ENCODE measurements at places on chromosomes 3 and 15.

DNA sequence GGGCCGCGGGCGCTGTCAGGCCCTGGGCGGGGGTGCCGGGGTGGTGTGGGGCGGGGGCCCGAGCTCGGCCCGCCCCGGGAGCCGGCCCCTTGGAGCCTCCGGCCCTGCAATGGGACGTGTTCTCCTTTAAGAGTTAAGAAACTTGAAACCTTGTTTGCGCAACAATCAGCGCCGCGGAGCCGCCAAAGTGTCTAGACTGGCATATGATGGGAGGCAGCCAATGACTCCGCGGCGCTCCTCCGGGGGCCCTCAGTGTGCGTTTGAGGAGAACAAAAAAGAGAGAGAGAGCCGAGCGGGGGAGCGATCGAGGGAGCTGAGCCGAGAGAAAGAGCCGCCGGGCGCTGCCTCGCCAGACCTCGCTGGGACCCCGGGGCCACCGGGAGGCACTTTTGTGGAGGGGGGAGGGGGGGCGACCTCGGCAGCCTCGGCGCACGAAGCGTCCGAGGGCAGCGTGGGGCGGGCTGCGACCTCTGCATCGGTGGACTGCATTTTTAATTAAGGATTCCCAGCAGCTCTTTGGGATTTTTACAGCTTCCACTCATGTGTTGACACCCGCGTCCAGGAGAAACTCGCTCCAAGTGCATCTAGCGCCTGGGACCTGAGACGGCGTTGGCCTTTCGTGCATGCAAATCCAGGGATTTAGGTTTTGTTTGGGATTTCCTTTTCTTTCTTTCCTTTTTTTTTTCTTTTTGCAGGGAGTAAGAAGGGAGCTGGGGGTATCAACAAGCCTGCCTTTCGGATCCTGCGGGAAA lies at the start of gene SMAD6:
Gene SMAD6 (plus strand): TSS at position 202 of the 752 bp plus-strand sequence. CDS start 1,023 bp downstream, outside the sequence.
- peak; percentile 72 for DNase-seq

DNA sequence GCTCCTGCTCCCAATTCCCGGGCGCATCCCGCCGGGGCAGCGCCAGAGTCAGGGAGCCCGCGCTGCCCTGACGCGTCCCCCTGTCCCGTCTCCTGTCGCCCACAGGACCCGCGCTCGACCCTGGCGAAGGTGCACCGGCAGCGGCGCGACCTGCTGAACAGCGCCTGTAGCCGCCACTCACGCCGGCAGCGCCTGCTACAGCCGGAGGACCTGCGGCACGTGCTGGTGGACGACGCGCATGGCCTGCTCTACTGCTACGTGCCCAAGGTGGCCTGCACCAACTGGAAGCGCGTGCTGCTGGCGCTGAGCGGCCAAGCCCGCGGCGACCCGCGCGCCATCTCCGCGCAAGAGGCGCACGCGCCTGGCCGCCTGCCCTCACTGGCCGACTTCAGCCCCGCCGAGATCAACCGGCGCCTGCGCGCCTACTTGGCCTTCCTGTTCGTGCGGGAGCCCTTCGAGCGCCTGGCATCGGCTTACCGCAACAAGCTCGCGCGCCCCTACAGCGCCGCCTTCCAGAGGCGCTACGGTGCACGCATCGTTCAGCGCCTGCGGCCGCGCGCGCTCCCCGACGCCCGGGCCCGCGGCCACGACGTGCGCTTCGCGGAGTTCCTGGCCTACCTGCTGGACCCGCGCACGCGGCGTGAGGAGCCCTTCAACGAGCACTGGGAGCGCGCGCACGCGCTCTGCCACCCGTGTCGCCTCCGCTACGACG lies 16.9 kb downstream of the C3orf22 start:
- DNase-seq, result no peak

GRCh38 chr3:198028718-198029117 lies 68.7 kb downstream of the LMLN start:
- DNase-seq, result no peak

DNA sequence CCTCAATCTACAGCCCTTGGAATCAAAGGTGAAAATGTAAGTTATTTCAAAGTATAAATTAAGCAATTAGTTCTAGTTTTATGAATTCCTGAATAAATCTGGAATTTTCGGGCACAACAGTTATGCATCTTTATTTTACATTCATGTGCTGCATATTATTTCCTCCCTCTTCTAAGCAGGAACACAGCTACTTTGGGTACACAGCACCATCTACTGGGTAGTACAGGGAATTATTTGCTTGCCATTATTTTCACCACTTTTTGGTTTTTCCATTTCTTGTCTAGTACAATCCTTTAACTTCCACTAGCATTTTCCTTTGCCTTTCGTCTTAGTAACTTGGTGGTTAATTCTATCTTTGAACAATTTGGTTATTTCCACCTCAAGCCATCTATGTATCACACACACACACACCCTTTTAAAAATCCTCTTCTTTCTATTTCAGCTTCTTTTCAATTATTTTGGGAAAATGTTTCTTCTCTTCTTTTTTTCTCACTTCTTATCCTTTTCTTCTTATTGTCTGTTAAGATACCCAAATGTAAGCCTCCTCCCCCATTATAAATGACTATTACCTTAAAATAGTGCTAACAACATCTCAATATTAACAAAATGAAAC lies 451.0 kb downstream of the MFSD1 start:
- DNase-seq, result no peak

DNA sequence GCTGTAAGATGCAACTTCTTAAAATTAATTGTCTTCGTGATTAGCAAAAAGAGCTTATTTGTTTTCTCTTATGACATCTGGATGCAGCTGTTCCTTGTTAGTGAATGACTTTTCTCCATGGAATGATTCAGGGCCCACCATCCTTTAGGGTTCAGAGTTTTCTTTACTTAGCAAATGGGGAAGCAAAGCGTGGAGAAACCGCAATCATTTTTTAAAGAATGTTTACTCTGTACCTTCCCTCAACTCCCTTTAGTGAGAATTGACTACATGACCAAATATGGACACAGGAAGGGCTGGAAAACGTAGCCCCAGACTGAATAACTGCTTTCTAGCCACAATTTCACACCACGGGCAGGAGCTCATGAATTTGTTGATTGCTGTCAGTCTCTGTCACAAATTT lies 130.1 kb downstream of the EDEM1 start:
- DNase-seq, result no peak

- DNase-seq, result no peak
Observed at GRCh38 chr3:142272200-142272891, 47.0 kb upstream of the GK5 start.

- DNase-seq, result no peak
Observed at GRCh38 chr3:188706599-188706998, 465.2 kb upstream of the TPRG1 start.

DNA sequence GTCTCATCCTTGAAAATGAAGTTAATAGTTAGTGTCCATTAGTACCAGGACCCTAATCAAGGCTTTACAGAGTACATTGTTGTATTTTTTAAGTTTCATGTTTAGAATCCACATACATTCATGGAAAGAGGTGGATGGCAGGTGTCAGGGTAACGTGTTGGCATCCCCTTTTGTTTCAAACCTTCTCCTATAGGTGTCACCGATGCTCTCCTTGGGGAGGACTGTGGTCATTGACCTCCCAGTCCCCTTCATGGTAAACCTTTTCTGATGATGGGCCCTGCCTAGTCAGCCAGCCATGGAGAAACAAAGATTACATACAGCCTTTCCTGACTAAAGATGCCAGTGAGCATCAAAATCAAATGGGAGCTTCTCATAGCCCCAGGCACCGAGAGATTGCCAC lies 574.8 kb downstream of the AGBL1 start:
- no peak for DNase-seq

DNA sequence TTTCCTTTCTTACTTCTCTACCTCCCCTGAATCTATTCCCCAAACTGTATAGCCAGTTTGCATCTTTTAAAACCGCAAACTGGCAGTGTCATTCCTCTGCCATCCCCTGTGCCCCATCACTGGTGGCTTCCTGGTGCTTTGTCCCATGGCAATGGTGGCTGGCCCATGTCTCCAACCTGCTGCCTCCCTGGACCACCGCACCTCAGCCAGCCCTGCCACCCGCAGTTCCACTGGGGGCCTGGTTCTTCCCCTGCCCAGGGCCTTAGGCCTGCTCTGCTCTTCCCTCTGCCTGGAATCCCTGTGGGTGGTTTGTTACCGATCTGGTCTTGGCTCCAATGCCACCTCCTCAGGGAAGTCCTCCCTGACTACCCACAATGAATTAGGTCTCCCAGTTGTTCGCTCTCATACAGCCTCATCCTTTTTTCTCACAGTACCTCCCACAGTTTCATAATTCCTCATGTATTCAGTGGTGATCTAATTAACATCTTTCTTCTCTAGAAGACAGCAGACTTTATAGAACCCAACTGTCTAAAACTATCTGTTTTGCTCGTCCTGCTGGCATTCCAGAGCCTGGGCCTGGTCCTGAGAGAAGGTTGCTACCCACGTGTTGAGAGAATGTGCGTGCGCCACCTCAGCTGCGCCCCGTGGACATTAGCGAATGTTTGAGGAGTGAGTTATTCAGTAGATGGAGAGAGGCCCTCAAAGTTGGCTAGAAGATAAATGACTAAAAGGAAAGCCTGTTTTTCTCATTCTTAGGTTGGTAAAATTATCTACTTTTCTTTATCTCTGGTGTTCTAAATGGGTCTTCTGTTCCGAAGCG lies 130.1 kb downstream of the DNAJB8 start:
- DNase-seq, result no peak

GRCh38 chr15:64521201-64521600 lies 60.8 kb downstream of the ZNF609 start:
- DNase-seq, result no peak

DNA sequence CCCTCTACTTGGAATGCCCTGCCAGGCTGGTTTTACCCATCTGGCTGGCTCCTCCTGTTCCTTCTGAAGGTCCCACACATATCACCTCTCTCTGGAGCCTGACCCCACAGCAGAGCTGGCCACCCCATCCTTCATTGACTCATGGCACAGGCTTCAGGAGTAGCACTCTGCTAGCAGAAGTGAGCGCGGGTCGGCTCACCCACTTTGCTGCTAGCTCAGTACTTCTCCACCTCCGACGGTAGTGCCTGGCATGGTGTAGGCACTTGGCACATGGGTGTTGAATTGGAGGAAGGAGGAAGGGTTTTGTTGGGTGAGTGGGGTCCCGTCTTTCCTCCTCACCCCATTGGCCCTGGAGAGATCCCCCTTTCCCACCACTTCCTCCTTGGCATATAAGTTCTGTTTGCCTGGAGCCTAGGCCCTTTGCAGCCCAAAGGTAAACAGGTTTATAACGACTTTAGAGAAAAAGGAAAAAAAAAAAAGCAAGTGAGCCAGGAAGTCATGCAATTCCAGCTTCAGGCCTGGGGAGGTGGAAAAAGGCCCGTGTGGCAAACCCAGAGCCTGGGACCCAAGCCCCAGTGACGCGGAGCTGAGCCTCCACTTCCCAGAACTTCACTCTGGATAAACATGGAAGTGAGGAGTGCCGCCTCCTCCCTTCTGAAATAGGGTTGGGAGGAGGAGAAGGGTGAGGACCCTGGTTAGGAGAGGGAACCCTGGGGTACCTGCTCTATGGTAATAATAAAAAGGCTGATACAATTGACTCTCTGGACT lies 35.4 kb downstream of the SMAD6 start:
- DNase-seq, result no peak

GRCh38 chr3:122560680-122561079 lies 3.4 kb downstream of the PARP9 start:
- DNase-seq, result peak; percentile 27

GRCh38 chr3:12004741-12005513 lies 739 bp downstream of the SYN2 start:
- DNase-seq, result no peak
